ENCODE measurements at places on chromosomes 3 and 15. TPM values are rescaled to one million over a fixed set of nuclear protein-coding genes. Genes with fewer than 3 reads are reported as not detected.

DNA sequence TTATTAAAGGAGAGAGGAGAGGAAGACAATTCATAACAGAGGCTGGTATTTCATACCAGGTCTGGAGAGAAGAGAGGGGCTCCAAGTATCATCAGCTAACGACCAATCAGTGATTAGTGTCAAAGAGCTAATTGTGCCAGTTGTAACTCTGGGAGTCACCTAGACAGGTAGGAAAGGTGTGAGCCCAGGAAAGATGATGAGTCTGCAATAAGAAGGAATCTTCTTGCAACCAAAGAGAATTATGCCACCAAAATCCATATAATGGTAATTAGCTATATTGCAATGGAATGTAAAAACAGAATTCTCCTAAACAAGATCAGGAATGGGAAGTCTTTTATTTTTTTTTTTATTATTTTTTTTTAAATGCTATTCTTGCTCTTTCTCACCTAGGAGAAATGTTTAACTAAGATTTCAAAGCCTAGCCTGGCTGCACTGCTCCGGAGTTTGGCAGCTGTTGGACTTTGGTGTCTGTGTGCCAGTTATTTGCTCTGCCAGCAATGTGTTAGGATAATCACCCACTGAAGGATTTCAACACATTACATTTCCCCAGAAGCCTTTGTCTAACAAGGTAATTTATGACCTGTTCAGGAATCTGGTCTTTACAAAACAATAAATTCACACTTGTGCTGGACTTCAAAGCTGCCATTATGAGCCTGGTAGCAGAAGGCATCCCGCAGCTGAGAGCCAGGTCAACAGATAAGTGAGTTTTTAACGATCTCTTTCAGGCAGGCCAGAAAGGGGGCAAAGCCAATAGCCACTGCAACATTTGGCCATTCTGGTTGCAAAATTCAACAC, 89.4 kb downstream of the FOXB1 start:
- H3K36me3 ChIP-seq, result peaks cover 14% of the 10 kb centered on the region
- peaks cover 2% of the 10 kb centered on the region for H3K27me3 ChIP-seq
- H3K27ac ChIP-seq, result no peak overlapping the region
- peaks cover 3% of the 10 kb centered on the region for H3K4me1 ChIP-seq

DNA sequence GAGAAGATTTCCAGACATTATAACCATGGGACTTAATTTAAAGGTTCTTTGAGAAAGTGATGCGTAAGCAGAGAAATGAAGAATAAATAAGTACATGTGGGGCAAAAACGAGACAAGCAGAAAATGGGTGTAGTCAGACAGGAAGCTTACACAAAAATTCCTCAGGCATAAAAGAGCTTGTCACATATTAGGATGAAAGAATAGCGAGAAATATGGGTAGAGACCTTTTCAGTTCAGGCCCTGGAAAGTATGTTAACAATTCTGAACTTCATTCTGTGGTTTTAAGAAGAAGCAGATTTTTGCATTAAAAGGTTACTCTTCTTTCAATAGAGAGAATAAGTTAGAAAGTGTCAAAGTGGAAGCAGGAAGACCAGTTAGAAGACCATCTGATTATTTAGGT, 352.4 kb downstream of the ROBO1 start:
- no peak overlapping the region for H3K27ac ChIP-seq
- H3K4me3 ChIP-seq, result no peak overlapping the region
- no peaks in the 10 kb centered on the region for H3K36me3 ChIP-seq
- H3K4me1 ChIP-seq, result no peaks in the 10 kb centered on the region

- H3K27me3 ChIP-seq, result no peaks in the 10 kb centered on the region
- H3K4me1 ChIP-seq, result no peaks in the 10 kb centered on the region
- no peak overlapping the region for H3K4me3 ChIP-seq
- no peak overlapping the region for H3K27ac ChIP-seq
- DNase-seq, result no peak
Measured at GRCh38 chr3:127087441-127087840, 104.5 kb downstream of the PLXNA1 start.

DNA sequence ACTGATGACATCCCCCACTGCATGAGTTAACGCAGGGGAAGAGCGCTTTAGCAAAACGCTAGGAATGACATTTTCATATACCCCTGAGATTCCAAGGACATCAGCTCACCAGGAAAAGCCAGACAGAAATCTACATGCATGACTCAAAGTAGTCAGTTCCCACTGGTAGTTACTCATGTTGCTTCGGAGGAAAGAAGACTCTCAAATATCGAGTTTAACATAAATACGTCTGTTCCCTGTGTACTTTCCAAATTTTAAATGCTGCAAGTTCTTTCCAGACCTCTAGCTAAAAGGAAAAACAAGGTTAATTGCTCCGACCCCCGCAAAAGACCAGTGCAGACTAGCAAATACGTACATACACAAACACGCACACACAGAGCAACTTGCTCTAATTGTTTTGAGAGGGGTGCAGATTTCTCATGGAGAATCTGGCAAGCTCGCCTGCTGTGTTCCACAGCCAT, 115.4 kb upstream of the PRICKLE2 start:
- no peaks in the 10 kb centered on the region for H3K27me3 ChIP-seq
- no peak overlapping the region for H3K27ac ChIP-seq
- DNase-seq, result no peak

DNA sequence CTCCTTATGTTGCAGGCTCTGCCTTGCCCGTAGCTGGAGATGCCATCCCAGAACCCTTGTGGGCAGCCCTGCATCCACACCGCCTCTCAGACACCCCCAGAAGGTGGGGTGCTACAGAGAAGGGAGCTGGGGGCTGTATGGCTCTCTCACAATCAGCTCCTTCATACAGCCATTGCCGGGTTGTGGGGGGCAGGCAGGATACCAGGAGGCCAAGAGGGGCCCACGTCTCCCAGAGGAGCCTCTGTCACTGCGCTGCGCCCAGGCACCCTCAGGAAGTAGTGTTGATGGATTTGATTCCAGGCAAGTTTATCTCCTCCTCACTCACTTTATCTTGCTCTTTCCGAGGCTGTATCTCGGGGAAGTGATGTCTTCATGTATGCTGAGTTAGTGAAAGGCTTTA, 171.6 kb downstream of the CHDH start:
- no peaks in the 10 kb centered on the region for H3K27me3 ChIP-seq
- no peaks in the 10 kb centered on the region for H3K36me3 ChIP-seq
- no peak overlapping the region for H3K4me3 ChIP-seq
- no peak overlapping the region for H3K27ac ChIP-seq
- no peak for DNase-seq
- no peaks in the 10 kb centered on the region for H3K4me1 ChIP-seq

- H3K36me3 ChIP-seq, result peaks cover 4% of the 10 kb centered on the region
- H3K27me3 ChIP-seq, result peaks cover 2% of the 10 kb centered on the region
- no peak overlapping the region for H3K4me3 ChIP-seq
- DNase-seq, result no peak
- no peaks in the 10 kb centered on the region for H3K4me1 ChIP-seq
- H3K27ac ChIP-seq, result no peak overlapping the region
Measured at GRCh38 chr15:78626381-78626995, 5.7 kb upstream of the CHRNA3 start.

- peak; percentile 68 for DNase-seq
- H3K4me1 ChIP-seq, result no peaks in the 10 kb centered on the region
- H3K27me3 ChIP-seq, result peaks cover 61% of the 10 kb centered on the region
- peaks cover 24% of the 10 kb centered on the region for H3K36me3 ChIP-seq
- H3K4me3 ChIP-seq, result peak overlapping the region; percentile 84
Measured at GRCh38 chr15:52786436-52787122, 3.6 kb downstream of the ONECUT1 start.

Gene TERC
- 14.1 TPM for total RNA-seq

All from H9 (cell line).